ENCODE measurements at places on chromosomes 11 and 22.

DNA sequence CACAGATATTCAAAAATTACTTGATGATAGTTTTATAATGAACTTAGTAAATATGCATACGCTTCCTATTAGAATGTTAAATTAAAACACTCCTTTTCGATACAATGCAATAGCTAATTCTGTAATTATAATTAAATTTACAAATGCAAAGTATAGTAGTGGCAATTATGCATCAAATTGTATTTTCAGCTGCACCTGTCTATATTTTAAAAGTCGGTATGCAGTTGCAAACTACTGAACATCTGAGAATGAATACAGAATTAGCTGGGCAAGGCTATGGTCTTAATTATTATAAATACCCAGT is 110.4 kb upstream of the ARHGAP42 start:
- no peak for DNase-seq

DNA sequence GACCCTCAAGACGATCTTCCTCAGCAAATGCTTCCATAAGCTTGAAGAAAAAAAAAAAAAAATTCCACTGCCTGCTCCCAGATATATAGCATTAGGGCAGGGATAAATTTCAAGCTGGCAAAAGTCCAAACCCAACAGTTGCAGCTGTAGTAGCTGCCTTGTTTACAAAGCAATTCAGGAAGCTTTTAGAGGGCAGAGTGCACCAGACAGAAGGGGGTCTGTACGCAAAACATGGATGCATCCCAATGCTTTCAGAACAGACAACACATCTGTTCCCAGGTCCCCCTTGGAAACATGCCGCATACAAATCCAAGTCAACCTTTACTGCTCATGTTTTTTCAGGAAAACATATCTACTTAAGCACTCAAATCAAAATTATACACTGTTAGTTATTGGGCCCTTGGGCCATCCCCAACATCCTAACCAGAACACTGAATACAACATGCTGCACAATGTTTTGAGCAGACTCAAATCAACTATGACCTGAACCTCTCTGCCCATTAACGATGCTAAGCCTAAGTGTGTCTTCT is 94.5 kb downstream of the CADM1 start:
- DNase-seq: no peak

DNA sequence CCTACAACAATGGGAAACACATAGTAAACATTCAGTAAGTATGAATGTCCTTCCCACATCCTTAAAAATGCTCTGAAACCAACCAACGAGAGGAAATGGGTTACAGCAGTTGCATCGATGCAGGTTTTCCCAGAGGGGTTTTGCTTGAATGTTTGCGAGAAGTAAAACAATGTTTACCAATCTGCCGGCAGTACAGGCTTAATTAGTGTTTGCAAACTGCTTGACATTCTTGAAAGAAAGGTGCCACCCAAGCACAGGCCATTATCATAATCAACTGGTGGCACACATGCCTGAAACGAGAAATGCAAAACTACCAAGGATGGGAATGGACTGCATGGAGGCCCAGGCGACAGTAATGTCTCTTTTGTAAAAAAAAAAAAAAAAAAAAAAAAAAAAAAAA is 27.1 kb upstream of the OPCML start:
- DNase-seq: no peak

- DNase-seq: no peak
These were observed 100.4 kb downstream of the ARL14EP start for GRCh38 chr11:30423279-30423648.

DNA sequence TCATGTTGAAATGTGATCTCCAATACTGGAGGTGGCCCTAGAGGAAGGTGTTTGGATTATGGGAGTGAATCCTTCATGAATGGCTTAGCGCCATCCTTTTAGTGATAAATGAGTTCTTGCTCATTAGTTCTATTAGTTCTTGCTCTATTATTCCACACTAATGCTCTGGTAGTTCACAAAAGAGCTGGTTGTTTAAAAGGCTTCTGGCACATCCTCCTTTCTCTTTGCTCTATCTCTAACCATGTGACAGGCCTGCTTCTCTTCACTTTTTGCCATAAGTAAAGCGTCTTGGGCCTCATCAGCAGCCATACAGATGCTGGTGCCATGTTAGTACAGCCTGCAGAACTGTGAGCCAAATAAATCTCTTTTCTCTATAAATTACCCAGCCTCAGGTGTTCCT is 469.9 kb downstream of the GUCY1A2 start:
- no peak for DNase-seq

- DNase-seq: no peak
These were observed 23.2 kb downstream of the SHISAL1 start for GRCh38 chr22:44289414-44290171.

DNA sequence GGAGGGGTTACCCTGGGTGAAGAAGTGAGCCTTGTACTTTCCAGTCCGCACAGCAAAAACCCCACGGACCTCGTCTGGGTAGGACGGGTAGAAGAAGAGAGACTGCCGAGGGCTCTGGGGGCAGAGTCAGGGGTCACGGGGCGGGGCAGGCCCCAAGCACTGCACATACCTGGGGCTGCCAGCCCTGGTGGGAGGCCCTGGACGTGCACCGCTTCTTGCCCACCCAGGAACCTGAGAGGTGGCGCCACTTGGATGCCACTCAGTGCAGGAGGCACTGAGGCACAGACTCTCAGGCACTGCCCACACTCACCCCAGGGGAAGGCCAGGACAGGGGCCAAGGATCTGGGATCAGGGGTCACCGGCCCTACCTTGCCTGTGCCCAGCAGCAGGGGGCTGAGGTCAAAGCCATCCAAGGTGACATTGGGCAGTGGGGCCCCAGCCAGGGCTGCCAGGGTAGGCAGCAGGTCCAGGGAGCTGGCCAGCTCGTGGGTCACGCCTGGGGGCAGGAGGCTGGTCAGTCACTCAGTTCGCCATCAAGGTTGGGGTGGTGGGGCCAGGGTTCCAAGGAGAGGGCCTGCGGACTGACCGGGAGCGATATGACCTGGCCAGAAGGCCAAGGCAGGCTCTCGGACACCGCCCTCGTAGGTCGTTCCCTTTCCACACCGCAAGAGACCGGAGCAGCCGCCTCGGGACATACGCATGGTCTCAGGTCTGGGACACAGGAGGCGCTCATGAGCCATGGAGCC is 2.2 kb downstream of the ARSA start:
- DNase-seq: no peak

DNA sequence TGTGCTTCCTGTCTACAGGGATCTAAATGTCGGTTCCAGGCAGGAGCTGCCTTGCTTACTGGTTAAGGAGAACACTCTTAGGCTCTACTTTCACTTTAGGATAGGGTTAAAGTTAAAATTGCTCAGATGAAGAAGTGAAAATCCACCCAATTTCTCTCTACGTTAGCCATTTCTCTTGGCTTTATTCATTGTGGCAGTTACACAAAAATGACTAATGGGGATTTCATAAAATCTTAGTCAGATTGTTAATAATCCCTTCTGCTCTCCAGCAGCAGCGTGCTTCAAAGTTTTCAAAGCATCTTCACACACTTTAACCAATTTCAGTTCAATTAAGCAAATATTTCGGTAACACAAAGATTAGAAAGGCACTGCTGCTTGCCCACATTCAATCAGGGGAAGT is 58.4 kb upstream of the RCN1 start:
- DNase-seq: no peak

- DNase-seq: no peak
These were observed 134.6 kb upstream of the RCN1 start for GRCh38 chr11:31956310-31956709.

- DNase-seq: no peak
These were observed 342.7 kb downstream of the AASDHPPT start for GRCh38 chr11:106420048-106420665.

- no peak for DNase-seq
These were observed 121.2 kb downstream of the NCAM1 start for GRCh38 chr11:113082341-113082955.

- no peak for DNase-seq
These were observed 33.0 kb downstream of the MMP20 start for GRCh38 chr11:102592131-102592530.

DNA sequence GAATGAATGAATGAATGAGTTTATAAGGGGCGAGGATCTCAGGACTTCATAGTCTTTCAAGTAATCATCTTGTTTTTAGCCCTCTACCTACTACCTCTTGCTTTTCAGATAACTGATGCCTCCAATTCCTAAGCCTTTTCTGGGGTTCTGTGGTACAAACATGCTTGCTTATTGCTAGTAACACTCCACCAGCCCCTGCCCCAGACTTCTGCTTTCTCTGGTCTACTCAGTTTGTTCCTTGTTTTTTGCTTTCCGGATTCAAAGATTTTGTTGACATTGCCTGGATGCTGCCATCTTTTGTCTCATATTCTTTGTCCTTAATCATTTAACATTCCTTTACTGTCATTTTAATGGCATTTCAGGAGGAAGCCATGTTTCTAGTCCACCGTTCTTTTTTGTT is 8.9 kb upstream of the TMEM9B start:
- no peak for DNase-seq

DNA sequence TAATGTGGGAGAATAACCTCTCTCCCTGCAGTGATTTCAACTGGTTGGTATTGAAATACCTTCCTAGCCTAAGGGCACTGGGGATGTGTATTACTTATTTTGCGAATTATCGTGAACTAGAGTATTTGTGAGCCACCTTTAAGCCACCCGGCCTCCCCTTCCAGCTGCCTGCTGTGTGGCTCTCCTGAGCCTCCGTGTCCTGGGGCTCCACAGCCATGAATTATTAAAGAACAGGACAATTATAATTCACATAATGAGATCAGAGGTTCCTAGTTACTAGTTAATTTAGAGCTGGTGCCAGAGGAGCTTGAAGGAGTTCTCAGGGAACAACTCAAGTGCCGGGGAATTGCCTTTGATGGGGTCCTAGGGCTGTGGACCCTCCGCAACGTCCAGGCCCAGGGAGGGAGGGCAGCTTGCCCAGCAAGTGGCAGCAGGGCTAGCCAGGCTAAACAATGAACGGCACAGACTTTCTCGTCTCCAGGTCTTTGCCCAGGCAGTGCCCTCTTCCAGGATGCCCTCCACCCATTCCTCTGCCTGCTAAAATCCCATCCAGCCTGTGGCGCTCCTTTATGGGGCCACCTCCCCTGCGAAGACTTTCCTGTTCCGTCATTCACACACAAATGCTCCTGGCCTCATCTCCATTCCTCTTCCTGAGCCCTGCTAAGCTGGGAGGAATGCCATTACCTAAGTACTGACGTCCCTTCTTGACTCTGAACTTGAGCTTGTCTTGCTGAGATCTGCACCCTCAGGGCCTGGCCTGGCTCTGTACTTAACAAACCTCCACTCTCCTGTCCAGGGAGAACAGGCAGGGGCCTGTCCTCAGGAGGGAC is 91.5 kb downstream of the RTL6 start:
- no peak for DNase-seq

GRCh38 chr11:111361052-111361801 is 17.8 kb downstream of the POU2AF1 start:
- DNase-seq: no peak

DNA sequence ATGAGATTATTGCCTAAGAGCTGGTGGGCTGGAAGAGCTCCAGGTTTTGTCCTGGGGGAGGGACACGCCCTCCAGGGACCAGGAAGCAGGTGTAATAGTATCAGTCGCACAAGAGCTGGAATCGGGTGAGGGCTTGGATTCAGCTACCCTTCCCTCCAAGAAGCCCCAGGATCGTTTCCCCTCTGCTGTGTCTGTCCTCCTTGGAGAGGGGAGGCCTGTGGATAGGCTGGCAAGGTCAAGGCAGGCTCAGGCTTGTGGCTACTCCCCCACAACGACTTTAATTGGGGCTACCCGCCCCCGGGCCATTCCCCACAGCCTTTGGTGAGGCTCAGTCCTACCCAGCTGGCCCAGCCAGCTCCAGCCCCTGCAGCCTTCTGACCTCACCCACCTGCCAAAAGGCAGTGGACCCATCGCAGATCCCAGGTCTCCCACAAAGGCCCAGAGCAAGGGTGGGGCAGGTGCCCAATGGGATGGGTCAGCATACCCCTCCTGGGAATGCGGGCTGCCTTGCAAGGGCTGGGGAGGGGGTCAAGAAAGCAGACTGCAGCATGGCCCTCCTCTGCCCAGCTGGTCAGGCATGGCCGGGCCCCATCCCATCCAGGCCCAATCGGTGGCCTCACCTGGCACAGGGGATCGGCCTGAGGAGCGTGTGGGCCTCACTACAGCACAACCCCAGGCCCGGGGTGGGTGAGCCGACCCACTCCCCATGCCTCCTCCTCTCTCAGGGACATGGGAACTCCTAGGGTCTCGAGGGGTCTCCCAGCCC is 1.0 kb downstream of the CTSD start:
- DNase-seq: no peak

DNA sequence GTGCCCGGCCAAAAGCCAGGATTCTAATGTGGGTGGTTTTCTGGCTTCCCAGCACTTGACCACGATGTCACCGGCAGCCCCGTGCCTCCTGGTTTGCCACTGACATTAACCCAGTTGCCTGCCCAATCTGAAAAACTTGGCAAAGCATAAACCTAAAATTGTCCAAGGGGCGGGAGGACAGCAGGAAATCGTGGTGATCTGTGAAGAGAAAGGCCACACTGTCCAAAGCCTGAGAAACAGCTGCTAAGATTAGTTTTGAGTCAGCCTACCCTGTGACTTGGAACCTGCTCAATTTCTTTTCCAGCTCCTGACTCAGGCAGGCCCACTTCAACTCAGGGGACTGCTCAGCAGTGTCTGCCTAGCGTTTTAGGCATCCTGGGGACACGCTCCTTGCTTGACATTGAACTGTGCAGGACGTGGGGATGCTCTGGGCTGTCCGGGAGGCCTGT is 8.2 kb upstream of the F2 start:
- DNase-seq: no peak

DNA sequence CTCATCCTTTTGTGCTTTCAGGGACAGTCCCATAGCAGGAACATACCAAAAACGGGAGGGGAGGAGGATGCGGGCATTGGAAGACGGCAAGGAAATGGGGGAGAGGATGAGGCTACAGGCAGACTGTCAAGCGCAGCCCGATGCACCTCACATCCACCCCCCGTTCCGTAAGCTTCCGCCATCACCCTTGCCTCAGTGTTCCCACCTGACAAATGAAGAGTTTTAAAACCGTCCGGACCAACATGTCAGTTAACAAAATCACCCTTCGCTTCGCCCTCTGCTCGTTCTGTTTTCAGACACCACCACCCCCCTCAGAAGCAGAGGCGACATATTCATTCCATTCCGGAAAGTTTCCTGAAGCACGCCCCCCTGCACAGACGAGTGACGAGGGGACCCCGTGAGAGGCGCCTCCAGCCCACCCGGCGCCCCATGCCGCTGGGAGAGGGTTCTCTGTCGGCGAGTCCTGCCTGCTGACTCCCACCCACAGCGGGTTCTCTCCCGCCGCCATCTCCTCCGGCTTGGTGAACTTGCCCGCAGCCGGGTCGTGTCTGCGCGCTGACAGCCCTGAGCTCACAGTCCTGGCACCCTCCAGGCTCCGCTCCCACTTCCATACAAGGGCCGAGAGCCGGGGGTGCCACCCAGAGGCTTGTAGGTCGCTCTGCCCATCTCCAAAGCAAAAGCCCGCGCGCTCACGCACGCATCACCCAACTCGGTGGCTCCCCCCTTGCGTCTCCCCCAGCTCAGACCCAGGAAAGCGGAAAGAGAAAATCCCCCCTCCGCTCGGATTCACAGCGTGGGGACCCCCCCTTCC is 1.5 kb downstream of the IGSF9B start:
- DNase-seq: peak; percentile 20

DNA sequence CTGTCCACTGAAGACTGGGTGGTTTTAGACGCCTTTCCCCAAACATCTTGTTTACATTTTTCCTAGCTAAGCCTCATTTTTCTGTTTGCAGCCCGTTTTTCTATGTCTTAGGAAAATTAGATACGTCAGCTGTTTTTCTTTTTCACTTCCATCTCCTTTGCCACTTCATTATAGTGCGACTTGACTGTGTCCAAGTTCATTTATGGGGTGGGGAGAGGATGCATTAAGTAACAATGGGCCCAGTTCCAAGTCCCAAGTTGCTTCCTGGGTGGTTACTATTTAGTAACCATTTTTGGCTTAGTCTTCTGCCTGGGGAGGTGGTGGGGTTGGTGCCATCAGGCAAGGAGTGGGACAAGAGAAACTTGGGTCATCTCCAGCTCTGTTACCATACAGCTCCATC is 83.0 kb downstream of the TRAF6 start:
- no peak for DNase-seq

Data from T-helper 22 cell (primary cell).